ENCODE measurements at places on chromosomes 1 and 21. TPM values are rescaled to one million over a fixed set of nuclear protein-coding genes. Genes with fewer than 3 reads are reported as not detected.

Gene PCP4L1
- not detected for total RNA-seq

Gene PLPPR5
- not detected for total RNA-seq

Gene PRAMEF13
- not detected for total RNA-seq

Gene RCOR3
- total RNA-seq: 51.3 TPM

Gene ZMYND12
- 0.88 TPM for total RNA-seq

DNA sequence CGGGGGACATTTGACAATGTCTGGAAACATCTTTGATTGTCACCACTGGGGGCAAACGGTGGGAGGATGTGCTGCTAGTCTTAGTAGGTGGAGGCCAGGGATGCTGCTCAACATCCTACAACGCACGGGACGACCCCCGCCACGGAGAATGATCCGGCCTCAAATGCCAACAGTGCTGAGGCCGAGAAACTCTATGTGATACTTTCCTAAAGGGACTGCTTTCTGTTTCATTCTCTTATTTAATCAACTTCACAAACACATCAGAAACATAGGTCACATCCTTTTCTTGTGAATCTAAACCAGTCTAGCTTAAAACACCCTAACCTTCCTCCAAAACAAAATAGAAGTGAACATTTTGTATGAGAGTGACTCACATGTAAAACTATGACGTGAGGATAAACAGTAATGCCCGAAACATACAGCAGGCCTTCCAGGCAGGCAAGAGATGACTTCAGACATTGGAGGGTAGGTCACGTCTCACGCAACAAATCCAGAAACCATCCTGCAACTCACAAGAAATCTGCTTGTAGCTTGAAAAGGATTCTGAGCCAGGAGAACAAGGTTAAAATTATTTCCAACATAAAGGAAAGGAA lies 37.2 kb upstream of the ETS2 start:
- H3K27me3 ChIP-seq: no peaks in the 10 kb centered on the region
- H3K36me3 ChIP-seq: no peaks in the 10 kb centered on the region
- DNase-seq: peak; percentile 91
- H3K27ac ChIP-seq: peak overlapping the region; percentile 94
- H3K4me1 ChIP-seq: peaks cover 29% of the 10 kb centered on the region

DNA sequence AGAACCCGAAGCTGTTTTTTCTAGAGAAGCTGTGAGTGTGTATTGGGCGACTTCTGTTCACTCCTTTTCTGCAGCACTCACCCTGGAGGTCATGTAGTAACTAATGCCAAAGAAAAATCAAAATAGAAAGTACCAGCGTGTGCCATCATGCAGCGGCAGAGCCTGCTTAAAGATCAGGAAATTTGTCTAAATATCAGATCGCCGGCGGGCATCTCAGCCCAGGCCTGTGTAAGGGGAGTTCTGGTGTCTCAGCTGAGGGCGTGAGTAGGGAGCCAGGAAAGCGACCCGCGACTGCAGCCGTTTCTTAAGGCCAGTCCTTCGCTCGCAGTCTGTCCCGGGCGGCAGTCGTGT lies 768 bp downstream of the EDARADD start:
- no peak overlapping the region for H3K27ac ChIP-seq
- peaks cover 10% of the 10 kb centered on the region for H3K27me3 ChIP-seq
- no peaks in the 10 kb centered on the region for H3K36me3 ChIP-seq
- H3K4me1 ChIP-seq: peaks cover 8% of the 10 kb centered on the region
- peak overlapping the region; percentile 75 for H3K4me3 ChIP-seq

- no peak overlapping the region for H3K4me3 ChIP-seq
- DNase-seq: no peak
- H3K36me3 ChIP-seq: peaks cover 54% of the 10 kb centered on the region
Observed at GRCh38 chr1:149962039-149962647, 25.5 kb upstream of the MTMR11 start.

- no peak overlapping the region for H3K4me3 ChIP-seq
- H3K27me3 ChIP-seq: no peaks in the 10 kb centered on the region
- H3K36me3 ChIP-seq: no peaks in the 10 kb centered on the region
- peak overlapping the region; percentile 11 for H3K27ac ChIP-seq
- H3K4me1 ChIP-seq: peaks cover 4% of the 10 kb centered on the region
- no peak for DNase-seq
Observed at GRCh38 chr21:35606578-35606977, 453.7 kb downstream of the SETD4 start.

DNA sequence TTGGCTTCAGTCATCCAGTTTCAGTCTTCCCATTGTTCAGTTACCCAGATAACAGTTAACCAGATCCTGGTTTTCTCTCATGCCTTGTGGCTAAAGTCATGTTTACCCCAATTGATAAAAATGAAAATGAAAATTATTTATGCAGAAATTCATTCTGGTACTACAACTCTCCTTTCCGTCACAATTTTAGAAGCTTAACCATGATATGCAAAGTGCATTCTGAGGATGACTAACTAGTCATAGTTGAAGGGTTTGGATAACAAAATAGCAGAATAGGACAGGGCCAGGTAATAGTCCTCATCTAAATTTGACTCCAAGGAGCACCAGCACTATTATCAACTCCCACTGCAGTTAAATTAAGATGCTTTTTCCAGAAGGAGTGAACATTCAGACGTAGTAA lies 94.7 kb downstream of the NTMT2 start:
- H3K27ac ChIP-seq: no peak overlapping the region
- no peaks in the 10 kb centered on the region for H3K36me3 ChIP-seq
- no peaks in the 10 kb centered on the region for H3K27me3 ChIP-seq
- no peak overlapping the region for H3K4me3 ChIP-seq

DNA sequence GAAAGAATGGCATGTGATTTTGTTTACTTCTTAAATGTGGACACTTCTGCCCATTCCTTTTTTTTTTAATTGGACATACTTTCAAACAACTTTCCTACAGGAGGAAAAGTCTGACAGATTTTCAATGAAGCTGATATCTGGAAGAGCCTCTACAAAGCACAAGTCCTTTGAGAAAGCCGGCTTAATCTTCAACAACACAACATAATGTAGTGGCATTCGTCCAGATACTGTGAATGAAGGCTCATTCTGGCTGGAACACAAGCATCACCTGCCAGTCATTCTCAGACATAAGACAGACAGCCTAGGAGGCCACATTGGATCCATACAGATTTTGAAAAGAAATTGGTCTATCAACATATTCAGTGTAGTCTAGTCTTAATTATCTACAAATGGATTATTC lies 4.9 kb downstream of the OTUD7B start:
- H3K4me1 ChIP-seq: peaks cover 40% of the 10 kb centered on the region
- peaks cover 16% of the 10 kb centered on the region for H3K36me3 ChIP-seq
- peak; percentile 13 for DNase-seq
- H3K27me3 ChIP-seq: no peaks in the 10 kb centered on the region
- H3K27ac ChIP-seq: no peak overlapping the region
- H3K4me3 ChIP-seq: no peak overlapping the region

DNA sequence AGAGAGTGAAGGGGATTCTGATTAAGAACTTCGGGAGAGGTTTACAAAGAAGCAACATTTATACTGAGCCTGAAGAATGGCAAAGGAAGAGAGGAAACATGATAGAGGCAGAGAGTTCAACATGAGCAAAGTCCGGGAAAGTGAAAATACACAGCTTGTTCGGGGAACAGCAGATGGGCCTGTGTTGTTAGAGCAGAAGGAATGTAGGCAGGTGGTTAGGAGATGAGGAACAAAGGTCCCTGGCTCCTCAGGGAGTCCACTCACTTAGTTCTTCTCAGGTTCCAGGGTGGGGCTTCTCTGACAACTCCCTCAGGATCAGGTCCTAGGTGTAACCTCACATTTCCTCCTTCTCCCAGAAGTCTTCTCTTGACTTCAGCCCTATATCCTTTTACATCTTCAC lies 5.1 kb upstream of the ZNF326 start:
- H3K27ac ChIP-seq: no peak overlapping the region
- H3K36me3 ChIP-seq: no peaks in the 10 kb centered on the region
- no peak overlapping the region for H3K4me3 ChIP-seq
- no peaks in the 10 kb centered on the region for H3K27me3 ChIP-seq

DNA sequence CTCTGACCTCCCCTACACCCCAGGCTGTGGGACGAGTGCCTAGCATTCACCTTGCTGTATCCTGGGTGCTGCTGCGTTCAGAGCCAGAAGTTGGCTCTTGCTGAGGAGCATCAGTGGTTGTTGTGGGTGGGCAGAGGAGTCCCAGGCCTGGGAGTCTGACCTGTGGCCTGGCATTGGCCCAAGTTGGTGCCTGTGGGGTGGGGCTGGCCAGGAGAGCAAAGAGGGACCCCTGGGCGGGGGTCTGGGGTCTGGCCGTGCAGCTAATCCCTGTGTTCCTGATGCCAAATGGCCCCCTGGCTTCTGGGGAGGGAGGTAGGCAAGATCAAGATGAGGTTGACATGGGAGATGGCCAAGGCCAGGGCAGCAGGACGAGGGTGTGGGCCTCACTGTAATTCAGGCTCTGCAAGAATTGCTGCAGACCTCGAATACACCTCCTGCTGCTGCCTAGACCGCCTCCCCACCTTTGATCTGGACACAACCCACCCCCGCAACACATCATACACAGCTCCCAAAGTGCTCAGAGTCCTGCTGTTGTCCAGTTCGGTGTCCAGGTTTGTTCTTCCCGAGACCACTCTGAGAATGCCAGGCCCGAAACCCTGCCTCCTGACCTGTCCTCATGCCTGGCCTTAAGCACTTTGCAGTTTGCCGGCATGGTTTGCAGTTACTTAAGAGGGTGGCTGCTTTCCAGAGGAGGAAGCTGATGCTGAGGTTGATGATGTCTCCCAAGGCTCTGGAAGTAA lies 28.7 kb downstream of the CDK18 start:
- peaks cover 12% of the 10 kb centered on the region for H3K27me3 ChIP-seq
- no peaks in the 10 kb centered on the region for H3K36me3 ChIP-seq
- no peak overlapping the region for H3K4me3 ChIP-seq
- DNase-seq: no peak
- H3K4me1 ChIP-seq: peaks cover 3% of the 10 kb centered on the region

DNA sequence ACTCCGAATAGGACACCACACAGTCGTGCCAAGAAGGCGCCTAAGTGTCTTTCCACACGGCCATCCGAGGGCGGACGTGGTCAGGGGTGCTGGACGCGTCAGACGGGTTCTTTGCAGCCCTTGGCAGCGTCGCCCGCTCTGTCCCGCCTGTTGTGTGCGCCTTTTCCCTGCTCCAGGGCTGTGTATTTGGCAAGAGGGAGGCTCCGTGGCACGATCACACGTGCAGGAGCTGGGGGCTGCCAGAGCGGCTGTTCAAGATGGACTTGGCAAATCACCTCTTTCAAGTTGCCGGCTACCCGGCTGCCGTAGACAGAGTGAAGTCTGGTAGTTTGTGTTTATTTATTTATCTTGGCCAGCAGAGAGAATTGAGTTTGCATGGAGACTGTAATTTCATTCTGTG lies 31.9 kb downstream of the PRKCZ start:
- H3K27me3 ChIP-seq: no peaks in the 10 kb centered on the region
- no peak overlapping the region for H3K27ac ChIP-seq
- H3K36me3 ChIP-seq: no peaks in the 10 kb centered on the region
- no peak overlapping the region for H3K4me3 ChIP-seq
- DNase-seq: no peak

GRCh38 chr1:211715971-211716370 lies 40.5 kb upstream of the NEK2 start:
- no peak for DNase-seq
- no peaks in the 10 kb centered on the region for H3K27me3 ChIP-seq
- no peaks in the 10 kb centered on the region for H3K36me3 ChIP-seq
- H3K4me3 ChIP-seq: no peak overlapping the region
- no peaks in the 10 kb centered on the region for H3K4me1 ChIP-seq
- H3K27ac ChIP-seq: no peak overlapping the region

- no peak overlapping the region for H3K4me3 ChIP-seq
- no peaks in the 10 kb centered on the region for H3K36me3 ChIP-seq
Observed at GRCh38 chr1:46491443-46492268, 2.0 kb downstream of the DMBX1 start.

DNA sequence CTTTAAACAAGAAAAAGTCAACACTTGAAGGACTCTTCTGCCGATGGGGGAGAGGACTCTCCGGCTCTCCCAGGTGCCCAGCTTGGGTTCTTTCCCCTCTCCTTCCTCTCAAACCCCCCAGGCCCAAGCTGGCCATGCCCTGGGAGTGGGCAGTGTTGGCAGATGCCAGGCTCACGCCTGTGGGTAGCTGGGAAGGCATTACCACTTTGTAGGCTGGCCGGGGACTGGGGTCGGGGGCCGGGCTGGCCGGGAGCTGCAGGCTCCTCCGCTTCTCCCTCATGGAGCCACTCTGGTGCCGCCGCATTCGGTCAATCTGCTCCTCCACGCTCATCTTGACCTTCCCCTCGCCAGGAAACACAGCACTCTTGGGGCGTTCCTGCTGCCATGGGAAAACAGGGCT lies 16.4 kb upstream of the GOLT1A start:
- peaks cover 11% of the 10 kb centered on the region for H3K4me1 ChIP-seq
- H3K36me3 ChIP-seq: no peaks in the 10 kb centered on the region
- no peaks in the 10 kb centered on the region for H3K27me3 ChIP-seq
- H3K4me3 ChIP-seq: no peak overlapping the region

DNA sequence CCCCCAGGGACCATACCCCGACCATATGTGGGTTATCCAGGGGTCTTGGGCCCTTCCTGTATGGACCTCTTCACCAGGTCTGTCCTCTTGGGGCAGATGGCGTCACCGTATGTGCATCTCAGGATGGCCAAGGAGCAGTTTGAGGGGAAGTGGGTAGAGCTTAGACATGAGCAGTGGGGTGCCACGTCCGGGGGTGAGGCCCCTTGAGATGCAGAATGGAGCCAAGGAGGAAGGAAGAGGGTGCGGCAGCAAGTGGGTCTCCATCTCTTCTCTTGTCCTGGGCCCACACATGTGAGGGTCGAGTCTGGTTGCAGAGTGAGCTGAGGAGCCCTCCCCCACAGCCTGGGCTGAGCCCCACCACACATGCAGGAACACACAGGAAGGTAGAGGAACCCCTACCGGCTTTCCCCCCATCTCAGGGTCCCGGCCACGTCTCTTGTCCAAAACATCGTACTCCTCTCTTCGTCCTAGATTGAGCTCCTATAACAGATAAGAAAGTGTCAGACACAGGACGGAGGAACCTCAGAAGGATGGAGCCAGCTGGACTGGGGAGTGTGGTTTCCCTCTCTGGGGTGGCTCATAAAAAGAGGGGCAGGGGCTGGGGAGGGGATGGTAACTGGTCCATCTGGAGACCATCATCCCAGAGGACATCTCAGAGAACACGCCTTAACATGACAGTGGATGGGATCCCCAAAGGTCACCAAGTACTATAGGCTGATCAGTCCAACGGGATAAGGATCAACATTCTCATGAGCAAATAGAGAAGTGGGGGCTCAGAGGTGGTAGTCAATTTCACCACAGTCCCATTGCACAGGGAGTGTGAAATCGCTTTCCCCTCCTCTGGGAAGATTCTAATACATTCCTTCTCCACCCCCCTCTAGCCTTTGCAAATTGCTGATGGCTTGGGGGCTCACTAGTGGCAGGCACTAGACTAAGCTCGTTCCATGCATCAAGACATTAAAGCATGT lies 79.9 kb downstream of the CD247 start:
- H3K27me3 ChIP-seq: peaks cover 16% of the 10 kb centered on the region
- H3K36me3 ChIP-seq: no peaks in the 10 kb centered on the region
- no peak overlapping the region for H3K27ac ChIP-seq
- no peaks in the 10 kb centered on the region for H3K4me1 ChIP-seq

DNA sequence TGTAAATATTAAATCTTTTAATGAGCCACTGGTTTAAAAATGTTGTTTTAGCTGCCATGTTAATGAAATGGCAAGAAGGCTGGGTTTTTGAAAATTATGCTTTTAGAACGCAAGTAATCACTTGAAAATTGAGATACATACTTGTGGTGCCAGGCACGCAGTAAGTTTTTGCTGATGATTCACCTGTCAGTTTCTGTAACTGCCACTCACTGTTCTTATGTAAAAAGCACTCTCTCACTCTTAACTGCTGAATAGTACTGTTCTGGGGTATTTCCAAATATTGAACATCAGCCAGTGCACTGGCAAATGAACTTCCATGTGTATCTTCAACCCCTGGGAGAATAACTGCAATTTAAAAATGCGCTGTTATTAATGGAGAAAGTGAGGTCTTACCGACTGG lies 17.9 kb downstream of the LGALS8 start:
- peaks cover 83% of the 10 kb centered on the region for H3K36me3 ChIP-seq
- peak; percentile 17 for DNase-seq
- H3K27ac ChIP-seq: no peak overlapping the region
- H3K4me3 ChIP-seq: no peak overlapping the region

Measured in osteoblast (primary cell).